ENCODE measurements at places on chromosomes 12 and 14. TPM values are rescaled to one million over a fixed set of nuclear protein-coding genes. Genes with fewer than 3 reads are reported as not detected.

GRCh38 chr14:34386865-34387485 is 75.1 kb downstream of the SPTSSA start:
- DNase-seq: no peak

Gene GPX2
- 0.79 TPM for total RNA-seq

GRCh38 chr12:132776816-132777568 is 15.4 kb upstream of the ANKLE2 start:
- DNase-seq: no peak

DNA sequence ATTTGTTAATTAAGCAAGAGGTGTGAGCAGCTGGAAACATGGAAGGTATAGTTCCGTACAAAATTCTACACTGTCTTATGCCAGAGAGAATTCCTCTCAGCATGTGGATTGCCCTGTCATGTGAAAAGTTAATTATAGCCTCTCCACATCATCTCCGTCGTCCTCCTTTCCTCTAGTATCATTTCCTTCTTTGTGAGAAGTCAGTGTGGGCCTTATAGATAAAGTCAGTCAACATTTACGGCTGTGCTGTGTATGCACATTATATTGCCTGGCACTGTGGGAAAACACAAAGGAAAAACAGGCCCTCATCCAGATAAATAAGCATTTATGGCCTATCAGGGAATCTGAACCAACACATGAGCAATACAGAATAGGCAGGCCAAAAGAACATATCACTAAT is 236.6 kb downstream of the SEC23A start:
- DNase-seq: no peak

DNA sequence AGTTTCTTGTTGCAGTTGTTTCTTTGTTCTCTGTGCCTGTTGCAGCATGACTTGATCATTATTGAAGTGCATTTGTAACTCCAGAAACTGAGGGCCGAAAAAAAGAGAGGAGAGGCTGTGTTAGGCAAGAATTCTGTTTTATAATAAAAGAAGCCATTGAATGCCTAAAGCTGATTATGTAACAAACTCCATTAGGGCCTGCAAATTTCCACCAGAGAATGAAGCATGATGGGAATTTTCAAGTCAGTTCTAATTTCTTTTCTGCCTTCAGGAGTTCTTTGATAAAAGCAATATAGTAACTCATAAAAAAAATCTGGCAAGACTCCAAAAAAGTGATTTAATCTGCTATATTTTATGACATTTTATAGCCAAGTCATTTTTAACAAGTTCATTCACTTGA is 156.7 kb upstream of the RASSF8 start:
- no peak for DNase-seq

GRCh38 chr14:58722441-58722840 is 84.7 kb downstream of the DACT1 start:
- no peak for DNase-seq

DNA sequence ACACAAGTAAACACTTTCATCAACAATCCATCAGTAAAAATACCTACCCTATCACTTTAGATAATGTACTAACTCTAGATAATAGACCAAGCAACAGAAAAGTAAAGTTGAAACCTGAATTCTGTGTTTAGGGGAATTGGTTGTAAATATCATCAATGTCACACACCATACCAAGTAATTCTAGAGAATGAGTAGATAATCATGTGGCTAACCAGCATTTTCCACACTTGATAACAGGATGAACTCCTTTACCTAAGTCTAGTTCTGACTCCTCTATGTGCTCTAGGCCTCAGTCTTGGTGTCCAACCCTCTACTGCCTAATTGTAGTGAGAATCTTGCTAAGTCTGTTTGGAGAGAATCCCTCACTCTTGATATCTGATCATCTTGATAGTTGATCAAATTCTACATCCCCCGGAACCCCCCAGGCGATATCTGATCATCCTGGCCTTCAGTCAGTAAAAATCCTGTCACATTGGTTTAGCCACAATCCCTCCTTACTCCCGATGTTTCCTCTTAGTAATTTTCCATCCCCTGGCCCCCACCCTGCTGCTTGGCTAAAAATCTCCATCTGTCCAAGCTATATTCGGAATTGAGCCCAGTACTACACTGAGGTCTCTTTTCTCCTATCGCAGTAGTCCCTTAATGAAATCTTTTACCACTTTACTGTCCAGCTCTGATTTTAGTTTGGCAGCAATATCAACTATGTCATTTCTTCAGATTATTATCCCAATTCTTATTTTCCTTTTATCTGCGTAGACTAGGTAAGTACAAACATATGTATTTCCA is 3.4 kb upstream of the SLCO1A2 start:
- DNase-seq: no peak

- no peak for DNase-seq
Measured at GRCh38 chr12:51318846-51319599, 5.0 kb downstream of the BIN2 start.

GRCh38 chr14:73786636-73787485 is 64.8 kb upstream of the PTGR2 start:
- peak; percentile 58 for DNase-seq

Gene NRIP2
- total RNA-seq: 0.15 TPM

GRCh38 chr12:115817389-115817788 is 460.1 kb downstream of the MED13L start:
- DNase-seq: no peak

DNA sequence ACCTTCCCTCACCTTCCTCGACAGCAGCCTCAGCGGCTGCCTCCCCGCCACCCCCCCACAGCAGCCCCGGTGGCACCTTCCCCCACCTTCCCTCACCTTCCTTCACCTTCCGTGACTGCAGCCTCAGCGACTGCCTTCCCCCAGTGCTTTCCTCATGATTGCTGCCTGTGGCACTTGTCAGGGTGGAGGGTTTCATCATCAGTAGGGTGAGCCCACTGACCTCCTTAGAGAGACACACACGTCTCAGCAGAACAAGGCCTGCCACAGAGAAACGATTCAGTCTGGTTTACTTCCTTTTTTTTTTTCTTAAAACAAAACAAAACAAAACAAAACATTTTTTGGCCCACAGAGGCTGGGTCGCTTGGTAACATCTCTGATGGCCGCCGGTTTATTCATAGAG is 75.0 kb downstream of the EP400 start:
- DNase-seq: no peak

- DNase-seq: no peak
Measured at GRCh38 chr12:69151254-69151764, 88.1 kb upstream of the CPSF6 start.

- no peak for DNase-seq
Measured at GRCh38 chr12:87430444-87430843, 598.8 kb downstream of the C12orf50 start.

Gene CDKL1
- 1.8 TPM for total RNA-seq

Gene PPP4R4
- total RNA-seq: 3.9 TPM

Gene KRT74
- total RNA-seq: not detected
